KBM-7 (cell line): ENCODE measurements at places on chromosomes 5 and 9.

DNA sequence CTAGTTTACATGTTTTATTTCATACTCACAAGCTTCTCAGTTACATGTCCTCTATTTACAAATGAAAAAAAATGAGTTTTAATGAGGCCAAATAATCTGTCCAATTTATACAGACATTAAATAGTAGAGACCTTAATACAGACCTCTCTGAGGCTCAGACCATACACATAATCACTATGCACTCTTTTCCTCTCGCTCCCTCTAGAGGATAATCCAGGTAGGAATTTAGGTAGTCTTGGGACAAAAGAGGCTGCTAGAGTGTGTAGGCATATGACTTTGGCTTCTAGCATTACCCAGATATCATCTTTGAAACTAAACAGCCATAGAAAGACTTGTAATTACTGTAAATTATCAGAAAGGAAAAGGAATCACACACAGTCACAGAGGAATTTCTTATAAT is 444.7 kb downstream of the HINT1 start:
- DNase-seq = peak; percentile 73

GRCh38 chr9:130499804-130500263 is 55.1 kb downstream of the ASS1 start:
- DNase-seq = no peak

GRCh38 chr9:71795097-71795813 is 26.9 kb upstream of the CEMIP2 start:
- DNase-seq = no peak

- peak; percentile 33 for DNase-seq
These were observed 2.1 kb downstream of the DHX29 start for GRCh38 chr5:55305345-55305744.

GRCh38 chr9:121785673-121786542 is 134.5 kb downstream of the DAB2IP start:
- DNase-seq = no peak

DNA sequence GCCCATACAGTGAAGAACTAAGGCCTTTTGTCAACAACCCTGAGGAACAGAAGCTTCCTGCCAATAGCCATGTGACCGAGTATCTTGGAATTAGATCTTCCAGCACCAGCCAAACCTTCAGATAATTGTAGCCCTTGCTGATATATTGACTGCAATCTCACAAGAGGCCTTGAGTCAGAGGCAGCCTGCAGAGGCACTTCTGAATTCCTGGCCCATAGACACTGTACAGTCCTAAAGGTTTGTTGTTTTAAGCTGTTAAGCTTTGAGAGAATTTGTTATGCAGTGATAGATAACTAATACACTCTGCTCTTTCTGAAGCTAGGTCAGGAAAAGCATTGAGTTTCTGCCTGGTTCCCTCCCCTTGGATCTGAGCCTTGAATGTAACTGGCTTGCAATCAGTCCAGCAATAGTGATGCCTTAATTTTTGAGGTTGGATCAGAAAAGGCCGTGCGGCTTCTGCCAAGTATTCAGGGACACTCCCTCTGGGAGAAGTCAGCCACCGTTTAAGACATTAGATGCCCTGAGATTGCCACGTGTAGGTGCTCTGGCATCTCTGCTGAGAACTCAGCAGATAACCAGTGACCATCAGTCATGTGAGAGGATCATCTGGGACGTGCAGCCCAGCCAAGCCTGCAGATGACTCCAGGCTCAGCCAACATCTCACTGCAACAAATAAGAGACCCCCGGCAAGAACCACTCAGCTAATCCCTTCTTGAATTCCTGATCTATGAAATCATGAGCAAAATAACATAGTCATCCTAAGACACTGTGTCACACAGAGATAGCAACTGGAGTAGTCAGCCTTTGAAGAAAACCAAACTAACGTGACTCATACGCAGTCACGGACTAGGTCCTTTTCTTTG is 126.8 kb upstream of the STC2 start:
- DNase-seq = no peak

DNA sequence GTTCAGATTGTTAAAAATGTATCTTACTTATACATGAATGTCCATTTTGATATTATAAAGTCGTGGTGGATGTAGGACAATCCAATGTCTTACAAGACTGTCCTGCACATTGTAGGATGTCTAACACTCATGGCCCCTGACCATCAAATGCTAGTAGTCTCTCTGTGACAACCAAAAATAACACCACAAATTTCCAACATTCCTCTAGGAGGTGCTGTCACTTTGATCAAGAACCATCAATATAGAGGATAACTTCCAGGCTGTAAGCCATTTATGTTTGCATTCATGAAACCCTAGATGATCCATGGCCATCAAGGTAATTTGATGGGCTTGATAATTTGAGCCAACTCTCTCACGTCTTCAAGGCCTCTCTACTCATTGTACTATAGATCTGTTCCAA is 20.5 kb upstream of the ZFR start:
- no peak for DNase-seq

- DNase-seq = no peak
These were observed 264.3 kb downstream of the RFX3 start for GRCh38 chr9:3261484-3261883.

DNA sequence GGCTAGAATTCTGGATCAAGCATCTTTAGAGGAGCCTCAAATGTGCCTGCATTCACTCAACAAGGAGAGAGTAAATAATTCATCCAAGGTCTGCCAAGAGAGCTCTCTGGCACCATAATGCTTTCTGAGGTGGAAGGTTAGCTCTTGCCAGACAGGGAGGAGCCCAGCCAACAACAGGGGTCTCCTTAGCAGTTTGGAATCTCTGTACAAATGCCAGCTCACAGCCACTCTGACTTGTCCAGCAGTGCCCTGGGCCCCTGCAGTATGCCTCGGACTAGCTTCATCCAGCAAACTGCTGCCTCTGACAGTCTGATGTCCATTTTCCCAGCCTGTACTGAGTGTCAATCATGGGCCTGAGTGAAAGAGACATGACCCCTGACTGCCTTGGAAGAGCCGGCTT is 127.2 kb upstream of the SLC44A1 start:
- DNase-seq = no peak

DNA sequence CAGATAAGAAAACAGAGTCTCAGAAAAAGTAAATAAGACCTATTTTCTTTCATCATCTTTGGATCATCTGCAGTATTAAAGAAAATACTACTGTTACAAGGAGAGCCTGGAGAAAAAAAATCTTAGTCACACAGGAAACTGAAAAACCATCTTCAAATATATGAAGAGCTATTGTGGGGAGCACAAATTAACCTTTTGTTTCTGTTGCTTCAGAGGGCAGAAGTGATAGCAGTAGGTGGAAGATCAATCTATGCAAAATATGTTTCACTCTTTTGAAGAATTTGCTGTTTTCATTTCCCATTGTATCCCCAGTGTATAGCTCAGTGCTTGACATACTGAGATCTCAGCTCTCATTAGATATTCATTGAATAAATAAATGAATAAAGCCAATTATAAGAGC is 13.1 kb upstream of the CEMIP2 start:
- no peak for DNase-seq

- DNase-seq = no peak
These were observed 264.6 kb upstream of the ZNF608 start for GRCh38 chr5:125011014-125011413.

- DNase-seq = no peak
These were observed 259.1 kb upstream of the DAPK1 start for GRCh38 chr9:87238545-87238944.

GRCh38 chr5:140632366-140633020 is 482 bp downstream of the CD14 start:
- no peak for DNase-seq

- no peak for DNase-seq
These were observed 111.4 kb upstream of the SLC1A3 start for GRCh38 chr5:36494841-36495601.

- DNase-seq = peak; percentile 59
These were observed 49.9 kb upstream of the GARNL3 start for GRCh38 chr9:127214421-127215267.

GRCh38 chr9:16044579-16044881 is 491.7 kb downstream of the CCDC171 start:
- DNase-seq = peak; percentile 11

DNA sequence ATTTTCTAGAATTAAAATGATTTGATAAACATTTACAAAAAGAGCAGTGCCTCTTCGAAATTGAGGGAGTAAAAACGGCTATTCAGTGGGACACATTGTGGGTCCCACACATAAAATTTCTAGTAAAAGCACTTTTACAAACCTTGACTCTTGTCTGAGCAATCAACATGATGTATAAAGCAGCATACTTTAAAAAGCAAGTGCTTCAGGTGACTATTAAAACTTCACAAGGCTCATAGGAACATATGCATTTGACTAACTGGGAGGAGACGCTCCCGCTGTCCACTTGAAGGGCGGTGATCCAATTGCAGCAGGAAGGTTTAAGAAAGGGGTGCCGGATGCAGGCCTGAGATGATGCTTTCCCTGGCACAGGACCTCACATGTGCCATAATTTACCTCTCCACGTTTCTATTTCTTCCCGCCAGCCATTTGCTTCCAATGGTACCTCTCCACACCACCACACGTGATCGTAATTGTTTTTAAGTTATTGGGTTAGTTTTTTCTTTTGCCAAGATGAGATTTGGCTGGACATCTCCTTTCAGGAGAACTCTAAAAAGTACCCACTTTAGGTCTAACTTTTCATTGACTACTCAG is 1.8 kb downstream of the MCTP1 start:
- peak; percentile 7 for DNase-seq

- no peak for DNase-seq
These were observed at the start of gene MSMP for GRCh38 chr9:35754264-35754663. Gene MSMP, minus strand, starts transcription at chr9:35754276. Its CDS starts 147 bp downstream, at chr9:35754129.

GRCh38 chr5:159178978-159179377 is 30.4 kb downstream of the RNF145 start:
- no peak for DNase-seq
